Dermis microvascular lymphatic vessel endothelial cell (primary cell): ENCODE measurements at places on chromosomes 13 and 19. TPM values are rescaled to one million over a fixed set of nuclear protein-coding genes. Genes with fewer than 3 reads are reported as not detected.

DNA sequence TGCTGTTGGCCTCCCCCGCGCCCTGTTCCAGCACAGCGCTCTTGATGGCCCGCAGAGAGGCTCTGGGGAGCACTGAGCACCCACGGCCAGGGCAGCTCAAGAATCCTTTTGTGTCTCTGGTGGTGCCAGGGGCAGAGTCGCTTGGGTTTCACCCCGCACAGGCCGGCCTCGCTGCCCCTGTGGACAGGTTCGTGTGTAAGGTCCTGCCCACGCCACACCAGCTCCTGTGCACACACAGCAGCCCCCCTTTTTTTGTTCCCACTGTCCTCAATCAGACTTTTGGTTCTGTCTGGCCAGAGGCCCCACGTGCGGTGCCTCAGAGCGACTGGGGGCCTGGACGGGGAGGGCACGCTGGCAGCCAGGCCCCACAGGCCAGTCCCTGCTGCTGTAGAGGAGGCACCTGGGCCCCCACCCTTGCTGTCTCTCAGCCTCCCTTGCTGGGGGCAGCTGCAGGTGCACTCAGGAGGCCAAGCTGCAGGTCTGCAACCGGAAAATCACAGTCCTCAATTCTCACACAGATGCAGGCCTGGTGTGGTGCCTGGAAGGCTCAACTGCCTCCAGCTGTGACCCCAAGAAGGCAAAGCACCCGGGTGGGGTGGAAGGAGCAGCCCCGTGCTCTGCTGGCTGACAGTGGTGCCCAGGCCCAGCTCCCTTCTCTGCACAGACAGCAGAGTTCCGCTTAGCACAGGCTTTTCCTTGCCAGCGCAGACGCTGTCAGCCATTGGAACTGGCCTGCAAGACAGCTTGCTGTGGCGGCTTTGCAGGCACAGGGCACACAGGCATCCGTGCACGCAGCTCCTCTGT is 12.6 kb upstream of the F7 start:
- no peak for DNase-seq

- DNase-seq, result peak; percentile 68
Observed at GRCh38 chr19:7917267-7918061, 2.7 kb upstream of the SNAPC2 start.

DNA sequence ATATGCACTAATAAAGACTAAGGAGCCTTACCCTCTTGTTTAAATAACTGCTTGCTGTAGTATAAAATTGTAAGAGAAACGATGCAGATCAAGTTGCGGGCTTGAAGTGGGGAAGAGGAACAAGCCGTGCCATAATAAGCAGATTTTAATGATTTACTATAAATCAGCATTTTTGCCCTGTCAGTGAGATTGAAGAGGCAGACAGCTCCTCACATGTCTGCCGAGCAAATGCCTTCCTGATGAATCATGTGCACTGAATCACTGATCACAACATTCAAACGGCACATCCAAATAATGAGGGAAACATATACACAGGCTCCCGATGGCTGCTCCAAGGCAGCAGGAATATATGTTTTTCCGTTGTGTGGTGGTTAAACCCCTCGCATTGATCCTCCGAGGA is 282.9 kb downstream of the TSHZ3 start:
- DNase-seq, result no peak

DNA sequence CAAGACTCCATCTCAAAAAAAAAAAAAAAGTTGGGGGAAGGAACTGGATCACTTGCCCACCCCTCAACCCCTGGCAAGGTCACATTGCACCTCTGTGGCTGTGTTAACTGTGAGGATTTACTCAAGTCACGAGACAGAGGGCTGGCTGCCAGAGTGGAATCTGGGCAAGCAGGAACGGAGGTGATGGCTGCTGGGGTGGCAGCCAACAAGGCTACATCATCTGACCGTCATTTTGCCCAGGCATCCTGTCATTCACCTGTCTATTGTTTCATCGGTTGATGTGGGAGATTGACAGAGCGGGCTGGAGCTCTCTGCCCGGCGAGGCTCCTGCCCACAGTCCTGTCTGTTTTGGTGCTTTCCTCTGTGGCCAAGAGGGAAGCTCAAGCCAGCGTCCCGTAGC is 75.7 kb downstream of the DPF1 start:
- no peak for DNase-seq

GRCh38 chr13:30300596-30300995 is 6.8 kb downstream of the KATNAL1 start:
- no peak for DNase-seq

DNA sequence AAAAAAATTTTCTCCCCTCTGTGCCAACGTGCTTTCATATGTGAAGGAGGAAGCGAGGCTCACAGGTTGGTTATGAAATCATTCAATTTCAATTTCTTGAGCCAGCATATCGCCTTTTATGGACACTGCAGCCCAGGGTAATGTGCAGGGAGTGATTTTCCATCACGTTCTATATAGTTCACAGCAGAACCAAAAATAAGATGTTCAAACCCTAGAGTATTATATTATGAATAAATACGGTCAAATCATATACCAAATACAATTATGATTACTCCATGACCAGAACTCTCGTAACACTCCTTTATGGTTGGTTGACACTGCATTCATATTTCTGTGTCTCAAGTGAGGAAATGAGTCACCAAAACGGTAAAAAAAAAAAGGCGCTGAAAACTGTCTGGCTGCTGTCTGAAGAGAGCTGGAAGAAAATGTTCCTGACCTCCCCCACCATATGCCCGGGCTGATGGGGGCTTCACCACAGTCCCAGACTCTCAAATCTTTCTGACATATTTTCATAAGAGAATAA is 75.8 kb upstream of the UBAC2 start:
- DNase-seq, result peak; percentile 83

GRCh38 chr13:37209621-37210580 is 104.4 kb upstream of the CSNK1A1L start:
- DNase-seq, result no peak

DNA sequence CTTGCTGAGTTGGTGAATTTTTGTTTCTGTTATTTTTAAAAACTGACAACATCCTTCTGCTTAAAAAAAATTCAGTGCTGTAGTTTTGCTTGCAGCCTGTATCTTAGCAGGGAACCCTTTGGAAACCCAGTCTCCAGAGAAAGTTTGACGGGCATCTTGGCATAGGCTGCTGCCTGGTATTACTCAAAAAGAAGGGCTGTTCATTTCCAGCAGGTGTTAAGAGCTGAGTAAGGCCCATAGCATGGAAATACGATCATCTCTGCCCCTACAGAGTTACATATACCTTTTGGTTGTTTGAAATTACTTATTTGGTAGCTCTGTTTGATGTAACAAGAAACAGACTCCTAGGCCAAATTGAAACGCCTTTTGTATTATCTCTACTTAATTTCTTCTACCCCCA is 41.5 kb downstream of the URI1 start:
- no peak for DNase-seq

GRCh38 chr19:1389033-1389940 is 5.6 kb downstream of the NDUFS7 start:
- no peak for DNase-seq

- no peak for DNase-seq
Observed at GRCh38 chr13:40334031-40334430, 332.4 kb downstream of the FOXO1 start.

DNA sequence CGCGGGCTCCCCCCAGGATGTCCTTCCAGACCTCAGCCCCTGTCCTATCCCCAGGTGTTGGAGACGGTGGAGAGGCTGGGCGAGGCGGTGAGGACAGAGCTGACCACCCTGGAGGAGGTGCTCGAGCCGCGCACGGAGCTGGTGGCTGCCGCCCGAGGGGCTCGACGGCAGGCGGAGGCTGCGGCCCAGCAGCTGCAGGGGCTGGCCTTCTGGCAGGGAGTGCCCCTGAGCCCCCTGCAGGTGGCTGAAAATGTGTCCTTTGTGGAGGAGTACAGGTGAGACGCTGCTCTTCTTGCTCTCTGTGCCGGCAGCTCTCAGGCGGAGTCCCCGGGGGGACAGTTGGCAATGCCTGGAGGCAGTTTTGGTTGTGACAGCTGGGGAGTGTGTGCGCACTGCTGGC is 6.9 kb downstream of the TTYH1 start:
- no peak for DNase-seq

- DNase-seq, result no peak
Observed at GRCh38 chr13:75704927-75705288, 68.8 kb downstream of the LMO7 start.

DNA sequence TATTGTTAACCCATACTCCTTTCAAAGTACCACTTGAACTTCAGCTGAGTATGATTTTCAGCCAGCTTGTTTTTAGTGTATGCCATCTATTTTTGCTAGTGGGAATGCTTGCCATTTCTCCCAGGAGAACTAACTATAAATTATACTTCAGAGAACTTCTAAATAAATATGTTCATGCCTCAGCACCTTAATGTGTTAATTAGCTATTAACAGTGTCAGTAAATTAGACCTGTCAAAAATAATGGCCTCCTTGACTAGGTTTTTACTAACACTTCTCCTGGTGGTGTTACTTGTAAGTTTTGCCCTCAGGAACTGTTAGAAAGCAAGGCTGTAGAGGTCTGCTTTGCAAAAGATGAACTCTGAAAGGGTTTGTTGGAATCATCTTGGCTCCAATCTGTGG is 4.5 kb downstream of the CLDN10 start:
- no peak for DNase-seq

GRCh38 chr13:30128591-30128990 is 178.8 kb downstream of the KATNAL1 start:
- no peak for DNase-seq

- no peak for DNase-seq
Observed at GRCh38 chr13:89897681-89898080, 1449.8 kb upstream of the MIR17HG start.

DNA sequence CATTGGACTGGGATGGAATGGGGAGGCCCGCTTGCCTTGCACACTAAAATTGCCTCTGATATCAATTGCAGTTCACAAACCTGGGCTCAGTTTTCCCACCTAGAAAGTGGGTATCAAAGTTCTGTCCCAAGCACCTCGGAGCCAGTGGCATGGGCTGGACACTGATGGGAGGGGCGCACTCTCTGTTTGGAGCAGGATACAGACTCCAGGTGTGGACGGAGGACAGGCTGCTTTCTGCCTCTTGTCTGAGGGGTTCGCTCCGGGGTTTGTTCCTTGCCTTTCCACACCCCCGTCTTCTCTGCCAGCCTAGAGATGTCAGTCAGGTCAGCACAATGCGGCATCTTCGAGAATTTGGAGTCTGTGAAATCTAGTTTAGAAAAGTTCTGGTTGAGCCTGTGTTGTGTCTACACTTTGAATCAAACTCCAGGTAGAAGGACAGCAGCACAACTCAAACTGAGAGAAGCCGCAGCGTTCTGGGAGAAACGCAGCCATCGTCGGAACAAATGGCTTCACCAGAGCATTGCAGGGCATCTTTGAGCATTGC is 141.9 kb downstream of the TEX29 start:
- no peak for DNase-seq

DNA sequence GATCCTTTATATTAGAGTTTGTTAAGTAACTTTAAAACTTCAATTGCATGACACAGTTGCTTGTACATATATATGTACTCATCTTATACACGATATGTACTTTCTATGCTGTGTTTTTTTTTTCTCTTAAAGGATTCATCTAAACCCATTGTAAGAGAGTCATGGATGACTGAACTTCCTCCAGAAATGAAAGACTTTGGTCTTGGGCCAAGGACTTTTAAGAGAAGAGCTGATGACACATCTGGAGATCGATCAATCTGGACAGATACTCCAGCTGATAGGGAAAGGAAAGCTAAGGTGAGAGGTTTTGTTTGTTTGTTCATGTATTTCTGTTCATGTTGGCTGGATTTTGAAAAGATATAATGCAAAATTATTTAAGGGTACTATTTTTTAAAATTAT is 26.0 kb downstream of the GPALPP1 start:
- no peak for DNase-seq

DNA sequence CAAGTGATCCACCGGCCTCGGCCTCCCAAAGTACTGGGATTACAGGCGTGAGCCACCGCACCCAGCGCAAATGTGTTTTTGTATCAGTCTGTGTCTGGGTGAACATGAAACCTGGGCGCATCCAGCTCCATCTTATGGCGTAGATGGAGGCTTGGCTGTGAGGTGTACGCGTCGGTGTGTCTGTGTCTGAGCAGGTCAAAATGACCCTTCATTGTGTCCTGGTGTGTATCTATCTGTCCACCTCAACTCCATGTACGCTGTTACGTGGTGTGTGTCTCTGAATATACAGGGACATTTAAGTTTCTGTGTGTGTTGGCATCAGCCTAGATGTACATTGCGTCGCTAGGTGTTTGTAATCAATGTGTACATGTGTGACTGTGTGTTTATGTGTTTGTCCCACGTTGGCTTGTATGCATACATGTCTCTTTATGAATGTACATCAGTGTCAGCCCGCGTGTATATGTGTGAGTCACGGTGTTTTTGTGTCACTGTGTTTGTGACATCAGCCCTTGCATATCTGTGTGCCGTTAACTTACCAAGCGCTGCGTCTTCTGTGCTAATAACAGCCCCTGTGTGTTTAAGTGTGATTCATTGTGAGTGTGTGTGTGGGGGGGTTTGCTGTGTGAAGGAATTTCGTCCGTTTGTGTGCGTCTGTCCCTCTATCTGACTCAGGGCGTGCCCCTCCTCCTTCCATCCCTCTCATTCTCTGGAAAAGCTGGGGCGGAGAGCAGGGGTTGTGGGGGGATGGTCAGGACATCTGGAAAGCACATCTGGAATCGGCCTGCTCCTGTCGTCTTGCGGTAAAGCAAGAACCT is 6.4 kb downstream of the AXL start:
- peak; percentile 95 for DNase-seq

DNA sequence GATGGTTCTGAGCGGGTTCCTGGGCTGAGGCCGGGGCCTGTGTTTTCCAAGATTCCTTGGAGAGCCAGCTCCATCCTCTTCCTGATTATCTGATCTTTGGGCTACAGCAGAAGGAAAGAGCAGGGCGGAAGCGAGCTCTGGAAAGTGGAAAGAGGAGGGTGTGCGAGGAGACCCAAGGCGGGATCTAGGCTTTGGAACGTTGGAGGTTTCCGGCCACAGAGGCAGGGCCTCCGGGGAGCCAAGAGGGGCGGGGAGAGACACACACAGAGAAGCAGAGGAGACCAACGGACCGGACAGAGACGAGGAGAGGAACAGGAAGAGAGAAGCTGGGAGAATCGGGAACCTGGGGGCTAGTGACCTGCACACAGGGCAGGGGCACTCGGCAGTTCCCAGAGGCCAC is at the start of gene CLEC11A:
Gene CLEC11A, plus strand, starts transcription at position 296 of the 400 bp plus-strand sequence. CDS start 162 bp downstream, outside the sequence.
- no peak for DNase-seq

GRCh38 chr13:114155926-114156883 is 22.9 kb upstream of the CFAP97D2 start:
- no peak for DNase-seq

GRCh38 chr13:31224963-31225559 is 25.3 kb downstream of the B3GLCT start:
- no peak for DNase-seq

DNA sequence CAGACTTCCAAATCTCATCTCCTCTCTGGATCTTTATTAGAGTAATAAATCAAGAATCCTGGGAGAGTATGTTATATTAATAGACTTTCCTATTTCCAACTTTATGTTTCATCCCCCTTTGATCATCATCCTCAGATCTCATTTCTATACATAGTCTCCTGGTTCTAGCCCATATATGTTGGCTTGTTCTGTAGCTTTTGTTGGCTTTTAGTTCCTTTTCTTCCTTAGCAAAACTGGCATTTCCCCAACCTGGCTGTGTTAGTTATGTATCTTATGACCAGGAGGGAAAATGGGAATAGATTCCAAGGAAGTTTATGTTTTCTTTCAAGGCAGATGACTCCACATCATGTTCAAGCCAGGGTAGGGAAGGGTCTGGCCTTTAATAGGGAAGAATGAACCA is 2464.5 kb downstream of the PCDH9 start:
- no peak for DNase-seq

GRCh38 chr13:31905961-31906360 is 125.6 kb upstream of the FRY start:
- no peak for DNase-seq

The PRX gene
- 0.90 and 1.5 TPM in 2 replicates for total RNA-seq

The PNMA8B gene
- total RNA-seq, result 0.13 TPM in 2 replicates

The F10 gene
- not detected in 2 replicates for total RNA-seq

The HCST gene
- 0.38 and 0.39 TPM in 2 replicates for total RNA-seq

The TUBB4A gene
- not detected in 2 replicates for total RNA-seq
